ENCODE measurements at places on chromosomes 1 and 21.

GRCh38 chr21:39842741-39843459, 24.3 kb upstream of the PCP4 start:
- no peak for DNase-seq

GRCh38 chr1:44405031-44405797, at the start of gene RNF220:
Gene RNF220, plus strand, starts transcription at chr1:44405255.
- DNase-seq = peak; percentile 71

- DNase-seq = peak; percentile 92
Observed at GRCh38 chr1:10717296-10718082, 79.0 kb downstream of the CASZ1 start.

DNA sequence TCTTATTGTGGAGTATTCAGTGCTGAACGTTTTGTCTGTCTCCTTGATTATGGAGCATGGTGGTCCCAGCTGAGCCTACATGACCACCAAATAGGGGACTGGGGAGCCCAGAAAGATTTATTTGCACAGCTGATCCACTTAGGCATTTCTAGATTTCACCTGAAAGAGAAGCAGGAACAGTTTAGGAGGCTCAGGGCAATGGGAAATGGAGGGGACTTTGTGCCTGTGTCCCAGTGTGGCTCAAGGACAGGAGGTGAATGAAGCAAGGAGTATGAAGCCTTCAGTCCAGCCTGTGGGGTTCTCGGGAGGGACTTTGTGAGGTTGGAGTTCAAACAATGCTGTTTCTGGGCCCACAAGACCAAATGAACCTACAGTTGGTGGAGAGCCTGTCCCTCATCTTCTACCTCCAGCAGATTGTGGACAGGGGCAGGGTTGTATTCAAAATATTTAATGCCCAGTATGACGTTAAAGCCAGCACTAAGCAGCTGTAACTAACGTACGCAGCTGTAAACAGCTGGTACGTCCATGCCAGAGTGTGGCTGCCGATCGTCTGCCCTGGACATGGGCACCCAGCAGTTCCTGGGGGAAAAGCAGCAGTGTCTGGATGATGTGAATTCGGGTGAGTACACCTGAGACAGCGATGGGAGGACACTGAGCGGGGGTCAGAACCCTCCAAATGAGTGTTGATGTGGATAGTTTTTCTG, 164.9 kb upstream of the RAB4A start:
- DNase-seq = no peak

- DNase-seq = no peak
Observed at GRCh38 chr1:4584449-4584848, 70.0 kb upstream of the AJAP1 start.

GRCh38 chr1:167808104-167808503, 86.3 kb downstream of the MPZL1 start:
- DNase-seq = no peak

- DNase-seq = no peak
Observed at GRCh38 chr1:13812456-13813397, 112.7 kb downstream of the PRDM2 start.

GRCh38 chr1:230333590-230334446, 92.3 kb downstream of the PGBD5 start:
- no peak for DNase-seq

DNA sequence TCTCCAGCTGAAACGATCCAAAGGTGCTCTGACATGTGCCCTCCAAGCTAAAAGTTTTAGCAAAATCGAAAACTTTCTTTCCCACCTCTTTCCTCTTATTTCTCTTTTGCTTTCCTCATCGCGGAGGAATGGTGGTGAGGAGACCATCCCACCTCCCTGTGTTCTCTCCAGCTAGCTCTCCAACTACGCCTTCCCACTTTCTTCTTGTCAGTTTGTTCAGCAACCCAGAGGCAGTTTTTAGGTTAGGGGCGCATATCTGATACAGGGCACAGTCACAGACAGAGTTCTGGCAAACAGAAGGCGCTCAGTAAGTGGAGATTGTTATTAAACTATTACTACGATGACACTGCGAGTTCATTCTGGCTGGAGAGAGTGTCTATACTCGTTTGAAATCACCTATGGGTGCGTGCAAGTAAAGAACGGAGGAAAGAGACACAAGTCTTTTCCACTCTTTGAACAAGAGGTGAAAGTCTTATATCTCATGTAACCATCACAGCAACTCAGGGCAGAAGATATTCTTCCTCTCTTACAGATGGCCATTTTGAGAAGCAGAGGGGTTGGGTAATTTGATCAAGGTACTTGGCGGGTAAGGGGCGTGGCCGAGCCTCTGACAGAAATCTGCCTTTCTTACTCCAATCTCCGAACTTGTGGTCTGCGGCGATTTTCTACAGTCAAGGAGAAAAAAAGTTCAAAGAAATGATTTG, 13.9 kb downstream of the HLX start:
- no peak for DNase-seq

DNA sequence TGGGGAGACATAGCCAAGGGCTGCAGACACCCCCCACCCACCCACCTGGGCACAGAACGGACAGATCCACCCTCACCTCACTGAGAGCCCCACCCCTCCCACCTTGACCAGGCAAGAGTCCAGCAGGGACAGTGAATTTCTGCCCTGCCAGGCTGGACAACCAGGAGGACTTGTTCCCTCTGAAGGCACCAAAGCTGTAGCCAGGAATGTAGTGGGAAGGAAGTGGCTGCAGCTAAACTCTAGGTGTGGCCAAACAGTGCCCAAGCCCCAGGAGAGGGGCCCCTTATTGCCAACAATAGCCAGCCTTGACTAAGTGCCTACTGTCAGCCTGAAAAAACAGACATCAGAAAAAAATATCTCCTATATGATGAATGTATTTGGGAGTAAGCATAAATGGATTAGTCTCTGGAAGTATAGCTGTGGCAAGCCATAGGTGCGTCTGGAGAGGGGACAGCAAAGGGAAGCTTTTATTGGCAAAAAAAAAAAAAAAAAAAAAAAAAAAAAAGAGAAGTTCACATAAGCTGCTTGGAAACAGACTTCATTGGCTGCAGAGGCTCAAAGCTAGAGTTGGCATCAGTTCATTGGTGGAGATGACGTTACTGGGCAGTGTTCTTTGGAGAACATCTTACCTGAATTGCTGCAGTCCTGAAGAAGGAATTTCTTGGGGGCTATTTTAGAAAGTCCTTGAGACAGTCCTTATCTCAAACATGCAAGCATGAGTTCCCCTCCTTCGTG, 64.1 kb upstream of the TMEM51 start:
- DNase-seq = no peak

- DNase-seq = no peak
Observed at GRCh38 chr1:184212649-184213314, 161.3 kb downstream of the TSEN15 start.

Data from hematopoietic multipotent progenitor cell treated with erythropoietin and hydrocortisone succinate and interleukin-3 and kit ligand, for 8 days (in vitro differentiated cells).